ENCODE measurements at places on chromosomes 2 and 18.

DNA sequence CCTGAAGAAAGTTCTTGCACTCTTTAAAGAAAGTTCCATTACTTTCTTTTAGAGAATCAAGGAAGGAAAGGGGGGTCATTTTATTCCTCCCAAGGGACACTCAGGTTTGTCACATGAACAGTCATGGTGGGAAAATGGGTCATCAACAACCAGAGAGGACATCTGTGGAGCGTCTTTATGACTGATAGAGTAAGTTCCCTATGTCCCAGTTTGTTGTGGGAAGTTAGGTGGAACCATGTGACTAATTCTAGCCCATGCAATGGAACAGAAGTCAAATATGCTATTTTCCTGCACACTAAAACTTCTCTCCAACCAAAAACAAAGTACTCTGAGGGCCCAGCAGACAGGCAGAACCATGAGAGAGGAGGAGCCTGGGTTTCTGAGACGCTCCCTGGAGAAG is 165.6 kb upstream of the SERTAD2 start:
- no peak for DNase-seq

GRCh38 chr2:109144271-109144670 is 15.3 kb downstream of the SH3RF3 start:
- no peak for DNase-seq

- DNase-seq, result no peak
Observed at GRCh38 chr2:9030841-9031240, 27.4 kb upstream of the MBOAT2 start.

DNA sequence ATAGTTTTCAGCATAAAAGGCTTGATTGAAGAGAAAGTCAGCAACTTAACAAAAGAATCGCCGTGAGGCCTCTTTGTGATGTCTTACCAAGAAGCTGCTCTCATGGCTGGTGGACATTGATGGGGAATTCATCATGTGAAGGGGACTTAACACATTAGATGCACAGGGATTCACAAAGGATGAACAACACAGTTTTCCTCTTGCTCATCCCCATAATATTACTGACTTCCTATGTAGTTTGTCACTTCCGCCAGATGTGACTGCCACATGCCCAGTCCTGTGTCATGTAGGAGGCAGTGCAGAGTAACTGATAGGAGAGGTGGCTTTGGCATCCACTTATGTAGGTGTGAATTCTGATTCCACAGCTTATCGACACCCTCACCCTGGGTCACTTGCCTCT is 232.6 kb upstream of the LYPD1 start:
- DNase-seq, result no peak

DNA sequence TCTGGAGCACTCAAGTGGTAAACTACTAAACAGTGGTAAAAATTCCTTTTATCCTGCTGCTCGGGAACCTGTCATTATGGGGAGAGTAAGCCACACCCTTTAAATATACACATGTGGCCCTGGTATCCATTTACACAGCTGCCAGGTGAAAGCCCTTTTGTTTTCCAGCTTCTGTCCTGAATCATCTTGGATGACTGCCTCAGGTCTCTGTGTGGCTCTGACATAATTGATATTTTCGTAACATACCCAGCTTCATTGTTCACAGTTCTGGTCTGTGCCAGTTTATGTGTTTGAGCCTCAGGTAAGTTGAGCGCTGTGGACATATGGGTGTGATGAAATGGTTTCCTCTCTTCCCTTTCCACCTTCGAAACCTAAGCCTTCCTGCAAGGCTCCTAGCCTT is 15.7 kb upstream of the TTC39C start:
- DNase-seq, result no peak

DNA sequence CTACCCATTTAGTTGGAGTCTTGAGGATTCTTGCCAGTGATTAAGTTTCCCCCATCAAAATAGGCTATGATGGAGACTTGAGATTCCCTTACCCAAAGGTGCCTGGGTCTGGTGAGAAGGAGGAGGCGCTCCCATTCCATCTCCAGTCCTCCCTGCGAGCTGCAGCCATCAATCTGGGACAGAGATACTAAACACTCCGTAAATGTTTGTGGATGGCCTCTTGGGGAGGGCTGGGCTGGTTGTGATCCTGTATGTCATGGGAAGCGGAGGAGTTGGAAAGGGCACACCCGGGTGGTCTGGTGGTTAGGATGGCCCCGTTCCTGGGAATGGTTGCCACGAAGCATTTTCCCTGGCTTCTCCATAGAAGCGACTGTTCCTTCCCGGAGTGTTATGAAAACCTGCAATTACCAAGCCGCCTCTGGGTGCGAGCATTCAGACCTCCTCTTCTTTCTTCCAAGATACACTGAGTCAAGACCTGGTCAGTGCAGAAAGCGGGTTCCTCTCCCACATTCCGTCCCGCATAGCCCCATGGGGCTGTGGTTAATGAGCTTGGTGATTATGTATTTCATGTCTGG is 196.9 kb downstream of the CTIF start:
- DNase-seq, result no peak

- DNase-seq, result no peak
Observed at GRCh38 chr2:61178603-61179545, 16.9 kb downstream of the C2orf74 start.

DNA sequence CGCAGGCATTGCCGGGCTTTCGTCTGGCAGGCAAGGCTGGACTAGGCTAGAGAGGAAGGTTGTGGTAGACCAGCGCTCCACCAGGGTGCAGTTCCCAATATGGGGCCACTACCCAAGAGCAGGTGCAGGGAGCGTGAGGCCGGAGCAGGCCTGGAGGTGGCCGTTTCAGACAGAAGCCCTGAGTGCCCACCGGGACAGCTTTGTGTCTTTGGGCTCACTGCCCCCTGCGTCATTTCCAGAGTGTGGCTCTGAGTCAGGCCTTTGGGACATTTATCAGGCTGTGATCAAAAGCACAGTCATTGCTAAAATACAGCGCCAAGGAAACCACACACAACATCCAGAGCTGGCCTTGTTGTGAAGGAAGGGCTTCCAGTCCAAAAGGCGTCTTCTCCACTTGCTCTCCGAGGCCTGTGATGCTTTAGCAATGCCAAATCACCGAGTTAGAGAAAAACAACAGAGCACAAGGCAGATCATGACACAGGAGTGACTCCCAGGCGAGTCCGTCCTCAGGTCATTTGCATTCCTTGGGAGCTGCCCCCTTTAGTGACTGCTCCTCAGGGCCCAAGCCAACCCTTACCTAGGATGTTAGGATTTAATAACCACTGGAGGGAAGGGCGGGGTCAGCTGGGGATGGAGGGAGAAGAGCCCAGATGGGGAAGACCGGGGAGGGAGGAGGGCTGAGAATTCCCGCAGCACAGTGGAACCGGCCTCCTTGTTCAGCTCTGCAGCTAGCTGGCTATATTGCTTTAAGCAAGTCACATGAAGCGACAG is 42.3 kb downstream of the RFX8 start:
- DNase-seq, result no peak

GRCh38 chr18:50427896-50428295 is 53.0 kb downstream of the SKA1 start:
- no peak for DNase-seq

- no peak for DNase-seq
Observed at GRCh38 chr18:11674119-11674518, 14.9 kb upstream of the GNAL start.

DNA sequence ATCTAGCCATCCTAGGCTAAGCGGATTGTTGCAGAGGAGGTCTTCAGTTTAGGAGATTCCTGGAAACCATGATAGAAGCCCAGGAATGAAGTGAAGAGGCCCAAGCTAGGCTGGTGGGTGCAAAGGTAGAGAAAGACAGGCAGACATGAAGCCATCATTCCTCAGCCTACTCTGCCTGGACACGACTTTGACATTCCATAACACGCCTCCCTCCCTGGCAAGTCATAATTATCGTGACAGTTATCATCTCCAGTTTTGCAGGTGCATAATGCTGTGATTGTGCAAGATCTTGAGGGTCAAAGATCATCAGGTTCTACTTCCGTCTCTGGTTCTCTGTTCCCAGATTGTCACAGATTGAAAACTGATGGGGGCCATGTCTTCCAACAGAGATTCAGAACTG is 15.2 kb upstream of the FZD5 start:
- no peak for DNase-seq

DNA sequence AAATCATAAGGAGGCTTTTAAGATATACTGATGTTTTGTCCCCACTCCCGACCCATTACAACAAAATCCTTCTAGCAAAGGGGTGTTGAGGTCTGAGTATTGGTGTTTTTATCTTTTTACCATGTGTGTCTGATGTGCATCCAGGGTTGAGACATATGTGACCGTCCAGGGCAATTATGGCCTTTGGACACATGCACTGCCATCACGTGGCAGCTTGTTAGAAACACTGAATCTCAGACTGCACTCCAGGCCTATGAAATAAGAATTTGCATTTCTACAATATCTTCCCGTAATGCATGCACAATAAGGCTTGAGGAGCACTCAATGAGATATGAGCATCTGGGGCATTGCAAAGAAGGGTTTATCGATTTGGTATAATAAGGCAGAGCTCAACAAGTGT is 235.1 kb upstream of the ZNF804A start:
- no peak for DNase-seq

DNA sequence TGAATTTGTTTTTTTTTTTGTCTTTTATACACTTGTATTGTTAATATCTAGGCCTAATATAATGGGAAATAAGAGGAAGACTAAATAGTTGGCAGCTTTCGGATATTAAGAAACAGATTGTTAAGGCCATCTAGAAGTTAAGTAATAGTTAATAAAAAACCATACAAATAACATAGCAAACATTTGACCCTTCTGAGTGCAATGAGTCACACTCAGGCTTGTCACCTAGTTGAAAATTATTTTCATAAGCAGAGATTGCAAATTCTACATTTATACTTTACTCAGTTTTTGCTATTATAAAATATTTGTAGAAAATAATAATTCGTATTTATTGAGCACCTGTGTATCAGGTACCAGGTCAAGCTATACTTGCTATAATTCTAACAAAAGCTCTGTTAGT is 2.4 kb downstream of the NUP35 start:
- no peak for DNase-seq

GRCh38 chr2:121435790-121436189 is 94.9 kb upstream of the RNU4ATAC start:
- DNase-seq, result no peak

GRCh38 chr2:127100251-127101047 is 6.5 kb downstream of the BIN1 start:
- no peak for DNase-seq

DNA sequence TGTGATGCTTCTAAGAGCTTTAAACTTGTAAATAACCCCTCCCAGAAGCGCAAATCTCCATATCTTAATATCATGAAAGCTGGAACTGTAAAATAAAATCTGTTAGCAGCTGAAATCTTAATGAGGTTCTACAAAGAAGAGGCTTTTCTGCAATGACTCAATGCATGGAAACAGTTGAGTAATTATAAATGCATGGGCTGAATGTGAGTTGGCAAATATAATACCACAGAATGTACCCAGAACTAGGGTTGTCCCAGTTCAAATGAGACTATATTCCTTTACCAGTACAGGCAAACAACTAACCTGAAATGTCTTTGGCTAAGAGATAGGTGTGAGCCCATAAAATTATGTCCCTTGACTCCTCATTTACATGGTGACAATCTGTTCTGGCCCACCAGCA is 52.9 kb downstream of the SATB2 start:
- DNase-seq, result no peak

GRCh38 chr2:190250421-190250820 is 69.2 kb downstream of the HIBCH start:
- DNase-seq, result no peak

DNA sequence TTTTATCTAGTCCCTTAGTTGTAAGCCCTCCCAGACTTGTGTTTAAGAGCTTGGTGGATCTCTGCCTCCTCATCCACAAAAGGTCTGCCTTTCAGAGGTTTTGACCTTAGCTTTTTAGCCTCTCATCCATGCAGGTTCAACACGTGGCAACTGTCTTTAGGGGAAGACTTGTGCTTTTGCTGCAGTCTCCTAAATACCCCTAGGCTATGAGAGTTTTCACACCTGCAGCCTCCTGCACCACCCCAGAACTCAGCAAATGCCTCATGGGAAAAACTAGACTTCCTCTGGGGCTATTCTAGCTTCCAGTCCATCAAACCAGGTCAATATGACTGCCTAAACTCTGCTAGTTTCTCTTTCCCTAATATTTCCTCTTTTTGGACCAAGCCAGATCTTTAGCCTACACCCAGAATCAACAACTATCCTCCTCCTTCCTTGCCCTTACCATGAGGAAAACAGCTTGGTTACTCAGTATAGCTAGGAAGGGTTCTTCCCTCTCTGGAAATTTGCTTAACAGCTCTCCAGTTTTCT is 132.3 kb upstream of the RIOK3 start:
- no peak for DNase-seq

DNA sequence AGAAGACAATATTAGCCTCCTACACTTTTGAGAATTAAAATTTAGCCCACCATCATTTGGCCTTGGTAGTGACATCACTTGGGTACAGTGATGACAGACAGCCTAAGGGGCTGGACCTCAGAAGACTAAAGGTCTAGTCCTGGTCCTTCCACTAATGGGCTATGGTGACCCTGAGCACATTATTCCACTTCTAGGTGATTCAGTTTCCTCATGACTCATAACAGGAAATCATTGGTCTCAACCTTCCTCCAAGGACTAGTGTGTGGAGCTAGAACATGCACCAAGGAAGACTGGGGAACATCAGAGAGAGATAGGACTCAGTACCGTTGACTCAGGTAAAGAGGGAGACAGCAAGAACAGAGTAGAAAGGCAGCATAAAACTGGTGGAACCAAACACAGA is 64.0 kb downstream of the TFCP2L1 start:
- DNase-seq, result no peak

GRCh38 chr18:13431886-13432285 is 213.3 kb downstream of the LDLRAD4 start:
- no peak for DNase-seq

- no peak for DNase-seq
Observed at GRCh38 chr2:8586457-8587051, 95.3 kb upstream of the ID2 start.

DNA sequence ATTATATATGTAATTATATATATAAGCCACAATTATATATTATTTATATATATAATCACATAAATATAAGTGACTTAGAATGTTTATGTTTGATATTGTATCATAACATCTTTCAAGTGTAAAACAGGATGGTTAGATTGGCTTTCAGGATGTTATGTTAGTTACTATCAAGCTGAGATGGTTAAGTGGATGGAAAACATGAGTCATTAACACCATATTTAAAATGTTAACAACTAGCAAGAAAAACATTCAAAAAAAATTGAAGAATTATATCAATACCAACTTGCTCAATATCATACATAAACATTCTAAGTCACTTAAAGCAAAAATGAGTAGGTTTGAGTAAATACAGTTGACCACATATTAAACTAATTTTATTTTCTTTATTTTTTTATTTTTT is 21.8 kb upstream of the RAB27B start:
- no peak for DNase-seq

GRCh38 chr2:155485141-155485842 is 786.8 kb downstream of the KCNJ3 start:
- no peak for DNase-seq

- no peak for DNase-seq
Observed at GRCh38 chr2:97713296-97714083, at the start of gene ZAP70. Gene ZAP70, plus strand, starts transcription at chr2:97713576. Its CDS starts 10,461 bp downstream, at chr2:97724037.
